ENCODE measurements at places on chromosomes 5 and 9. TPM values are rescaled to one million over a fixed set of nuclear protein-coding genes. Genes with fewer than 3 reads are reported as not detected.

GRCh38 chr9:126885131-126885641, 24.7 kb downstream of the ZBTB34 start:
- no peaks in the 10 kb centered on the region for H3K36me3 ChIP-seq
- no peaks in the 10 kb centered on the region for H3K27me3 ChIP-seq
- DNase-seq: no peak

DNA sequence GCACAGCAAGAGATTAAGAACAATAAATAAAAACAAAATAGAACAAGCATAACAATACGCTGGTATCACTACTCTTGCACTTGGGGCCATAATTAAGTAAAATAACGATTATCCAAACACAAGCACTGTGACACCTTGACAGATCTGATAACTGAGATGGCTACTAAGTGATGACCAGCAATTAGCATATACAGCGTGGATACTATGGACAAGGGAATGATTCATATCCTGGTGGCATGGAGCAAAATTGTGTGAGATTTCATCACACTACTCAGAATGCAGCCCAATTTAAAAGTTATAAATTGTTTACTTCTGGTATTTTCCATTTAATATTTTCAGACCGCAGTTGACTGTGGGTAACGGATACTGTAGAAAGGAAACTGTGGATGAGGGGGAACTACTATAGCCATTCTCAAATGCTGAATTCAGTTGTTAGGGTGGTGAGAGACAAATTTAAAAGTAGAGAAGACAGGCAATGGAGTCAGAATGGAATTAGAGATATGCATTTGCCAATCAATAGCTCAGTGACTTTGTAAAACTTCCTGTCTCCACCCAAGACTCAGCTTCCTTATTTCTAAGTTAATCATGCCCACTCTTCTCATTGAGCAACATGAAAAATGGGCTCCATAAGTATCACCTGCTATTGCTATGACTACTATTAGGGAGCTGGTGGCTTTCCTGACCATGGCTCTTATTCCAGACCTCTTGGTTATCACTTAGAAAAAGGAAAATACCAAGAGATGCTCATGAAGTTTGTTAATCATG, 300.8 kb downstream of the TRIM32 start:
- no peaks in the 10 kb centered on the region for H3K36me3 ChIP-seq
- DNase-seq: no peak
- H3K27ac ChIP-seq: no peak overlapping the region

GRCh38 chr5:56281489-56282165, 48.5 kb upstream of the ANKRD55 start:
- H3K4me1 ChIP-seq: no peaks in the 10 kb centered on the region
- no peaks in the 10 kb centered on the region for H3K36me3 ChIP-seq
- no peak for DNase-seq
- H3K4me3 ChIP-seq: no peak overlapping the region
- no peaks in the 10 kb centered on the region for H3K27me3 ChIP-seq

- H3K27ac ChIP-seq: no peak overlapping the region
- no peaks in the 10 kb centered on the region for H3K4me1 ChIP-seq
- H3K36me3 ChIP-seq: no peaks in the 10 kb centered on the region
- DNase-seq: no peak
- H3K27me3 ChIP-seq: no peaks in the 10 kb centered on the region
Observed at GRCh38 chr5:174303437-174304045, 258.0 kb downstream of the NSG2 start.

GRCh38 chr9:28206280-28206679, 633.0 kb upstream of the C9orf72 start:
- H3K4me3 ChIP-seq: no peak overlapping the region
- no peaks in the 10 kb centered on the region for H3K27me3 ChIP-seq
- H3K36me3 ChIP-seq: no peaks in the 10 kb centered on the region
- DNase-seq: no peak

GRCh38 chr5:126097876-126098275, 325.3 kb upstream of the GRAMD2B start:
- no peak overlapping the region for H3K27ac ChIP-seq
- no peak for DNase-seq
- no peaks in the 10 kb centered on the region for H3K4me1 ChIP-seq
- no peak overlapping the region for H3K4me3 ChIP-seq
- H3K27me3 ChIP-seq: no peaks in the 10 kb centered on the region

DNA sequence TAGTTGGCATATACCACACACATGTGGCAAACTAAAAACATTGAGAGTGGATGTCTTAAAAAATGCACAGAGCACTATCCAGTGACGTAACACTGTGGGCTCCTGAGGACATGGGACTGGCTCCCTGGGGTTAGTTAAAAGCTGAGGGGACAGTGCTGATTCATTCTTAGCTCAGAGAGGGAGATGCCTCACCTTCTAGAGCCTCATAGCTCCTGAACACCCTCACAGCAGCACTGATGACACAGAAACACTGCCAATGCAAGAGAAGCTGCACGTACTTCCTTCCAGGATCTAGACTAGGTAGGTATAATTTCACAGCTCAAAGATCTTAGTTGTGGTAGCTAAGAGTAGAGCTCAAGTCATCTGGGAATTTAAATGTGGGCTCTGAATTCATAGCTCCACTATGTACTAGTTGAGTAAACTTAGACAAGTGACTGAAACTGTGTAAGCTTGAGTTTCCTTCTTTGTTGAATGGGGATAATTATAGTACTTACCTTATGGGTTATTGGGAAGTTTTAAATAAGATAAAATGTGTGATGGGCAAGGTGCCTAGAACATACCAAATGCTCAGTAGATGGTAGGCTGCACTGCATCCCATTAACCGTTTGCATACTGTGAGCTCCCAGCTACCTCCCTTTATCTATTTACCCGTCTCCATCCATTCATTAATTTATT, 279.9 kb downstream of the ASTN2 start:
- peaks cover 2% of the 10 kb centered on the region for H3K4me1 ChIP-seq
- no peak overlapping the region for H3K4me3 ChIP-seq
- H3K27me3 ChIP-seq: no peaks in the 10 kb centered on the region
- no peak for DNase-seq
- H3K27ac ChIP-seq: no peak overlapping the region
- H3K36me3 ChIP-seq: no peaks in the 10 kb centered on the region

- DNase-seq: no peak
- no peak overlapping the region for H3K4me3 ChIP-seq
- no peaks in the 10 kb centered on the region for H3K36me3 ChIP-seq
- H3K27ac ChIP-seq: no peak overlapping the region
- no peaks in the 10 kb centered on the region for H3K27me3 ChIP-seq
- H3K4me1 ChIP-seq: no peaks in the 10 kb centered on the region
Observed at GRCh38 chr9:133659516-133659915, 23.4 kb downstream of the DBH start.

ADAMTS13 gene
- total RNA-seq: 0.34 TPM

RNF20 gene
- 17.7 TPM for total RNA-seq

ENTREP1 gene
- total RNA-seq: not detected

SLC25A2 gene
- 0.82 TPM for total RNA-seq

IFNA13 gene
- not detected for total RNA-seq

PCDHA7 gene
- total RNA-seq: not detected

Data from Karpas-422 (cell line).